Activated T-cell treated with anti-CD3 and anti-CD28 coated beads, Interleukin-2, amount 50 U/mL, for 1 hour (primary cell): ENCODE measurements at places on chromosomes 16 and 17.

GRCh38 chr16:58022601-58023371, 2.8 kb upstream of the MMP15 start:
- DNase-seq = no peak

GRCh38 chr17:46072998-46073397, 73.9 kb downstream of the STH start:
- no peak for DNase-seq

- DNase-seq = no peak
These were observed 5.6 kb downstream of the SBK1 start for GRCh38 chr16:28297784-28298510.

DNA sequence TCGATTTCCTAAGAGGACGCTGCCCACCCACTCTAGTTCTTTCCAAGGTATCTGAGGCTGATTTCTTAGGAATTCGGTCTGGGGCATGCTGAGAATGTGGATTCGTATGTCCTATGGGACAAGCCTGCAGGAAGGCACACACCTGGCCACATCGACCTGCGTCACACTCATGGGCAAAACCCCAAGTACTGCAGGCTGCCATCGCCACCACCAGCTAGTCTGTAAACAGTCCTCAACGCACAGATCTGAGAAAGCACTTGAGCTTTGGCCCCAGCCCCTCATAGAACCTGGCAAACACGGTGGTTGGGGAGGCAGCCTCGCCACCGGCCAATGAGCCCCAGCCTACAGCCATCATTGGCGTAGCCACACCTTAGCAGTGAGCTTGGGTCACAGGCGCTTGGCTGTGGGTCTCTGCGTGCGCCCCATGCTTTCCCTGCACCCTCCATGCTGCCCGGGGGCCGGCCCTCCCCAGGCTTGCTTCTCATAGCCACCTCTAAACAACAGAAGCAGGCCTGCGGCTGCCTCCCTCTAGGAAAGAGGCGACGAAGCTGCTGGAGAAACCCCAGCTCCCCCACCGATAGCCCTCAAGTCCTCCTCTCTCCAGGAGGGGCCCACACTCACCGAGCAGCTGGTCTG, 75.1 kb downstream of the ZNF778 start:
- no peak for DNase-seq

DNA sequence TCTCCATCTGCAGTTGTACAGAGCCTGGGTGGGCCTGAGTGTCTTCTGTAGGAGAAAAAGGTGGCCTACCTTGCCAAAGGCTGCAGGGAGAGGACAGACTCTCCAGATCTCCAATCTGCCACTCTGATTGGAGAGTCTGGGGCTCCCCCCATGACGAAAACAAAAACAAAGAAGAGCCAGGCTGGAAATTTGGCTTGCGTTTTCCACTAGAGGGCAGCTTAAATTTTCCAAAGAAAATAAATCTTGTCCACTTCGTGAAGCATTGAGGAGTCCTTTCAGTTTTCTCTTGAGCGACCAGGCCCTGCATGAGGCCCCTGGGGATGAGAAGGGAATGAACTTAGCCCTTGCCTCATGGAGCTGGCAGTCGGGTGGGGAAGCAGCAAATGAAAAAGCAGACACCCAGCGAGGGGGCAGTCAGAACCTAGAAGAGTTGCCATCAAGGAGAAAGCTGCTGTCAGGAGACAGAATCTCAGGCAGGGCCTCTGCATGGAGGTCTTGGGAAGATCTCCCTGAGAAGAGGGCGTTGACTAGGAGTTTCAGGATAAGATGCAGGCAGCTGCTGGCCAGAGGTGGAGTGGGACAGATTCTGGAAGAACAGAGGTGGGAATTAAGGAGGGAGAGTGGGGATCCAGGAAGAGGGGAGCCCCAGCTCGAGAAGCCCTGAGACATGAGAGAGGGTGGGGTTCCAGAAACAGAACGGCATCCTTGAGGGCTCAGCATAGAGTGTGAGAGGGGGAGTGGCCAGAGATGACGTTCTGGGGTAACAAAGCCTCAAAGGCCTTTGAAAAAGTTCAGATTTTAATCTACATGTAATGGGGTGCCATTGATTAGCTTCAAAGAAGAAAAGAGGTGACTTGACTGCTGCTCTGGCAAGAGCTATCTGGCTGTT, 8.4 kb upstream of the SHCBP1 start:
- no peak for DNase-seq
